ENCODE measurements at places on chromosomes 4 and X. TPM values are rescaled to one million over a fixed set of nuclear protein-coding genes. Genes with fewer than 3 reads are reported as not detected.

Gene SPACA5
- not detected for total RNA-seq

Gene VSIG4
- total RNA-seq, result 448 TPM

Gene MTM1
- total RNA-seq, result 15.7 TPM

Gene OCRL
- total RNA-seq, result 25.2 TPM

Gene PDS5A
- total RNA-seq, result 69.8 TPM

Gene SERTM2
- not detected for total RNA-seq

Gene EOLA2
- total RNA-seq, result 37.6 TPM

DNA sequence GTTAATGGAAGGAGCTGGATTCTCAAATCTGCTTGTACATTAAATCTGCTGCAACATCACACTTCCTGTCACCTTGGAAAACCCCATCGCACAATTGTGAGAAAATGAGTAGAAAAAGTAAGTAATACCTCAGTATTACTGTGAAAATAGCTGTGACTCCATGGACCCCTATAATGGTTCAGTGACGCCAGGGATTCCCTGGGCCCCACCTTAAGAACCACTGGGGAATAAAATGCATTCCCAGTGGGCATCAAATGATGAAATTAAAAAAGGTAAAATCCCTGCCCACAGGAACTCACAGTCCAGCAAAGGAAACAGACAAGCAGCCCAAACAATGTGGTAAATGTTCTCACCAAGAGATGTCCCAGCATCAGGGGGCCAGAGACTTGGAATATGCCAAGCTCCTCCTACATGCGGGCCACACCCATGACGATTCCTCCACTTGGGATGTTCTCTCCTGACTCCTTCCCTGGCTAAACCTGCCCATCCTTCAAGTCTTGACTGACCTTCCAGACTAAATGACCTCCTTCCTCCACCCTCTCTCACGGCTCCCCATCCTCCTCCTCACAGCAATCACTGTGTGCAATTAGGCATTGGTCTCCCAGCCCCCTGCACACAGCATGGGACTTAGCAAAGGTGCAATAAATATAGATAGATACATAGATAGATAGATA lies 2.6 kb downstream of the EVC2 start:
- peak; percentile 51 for DNase-seq

DNA sequence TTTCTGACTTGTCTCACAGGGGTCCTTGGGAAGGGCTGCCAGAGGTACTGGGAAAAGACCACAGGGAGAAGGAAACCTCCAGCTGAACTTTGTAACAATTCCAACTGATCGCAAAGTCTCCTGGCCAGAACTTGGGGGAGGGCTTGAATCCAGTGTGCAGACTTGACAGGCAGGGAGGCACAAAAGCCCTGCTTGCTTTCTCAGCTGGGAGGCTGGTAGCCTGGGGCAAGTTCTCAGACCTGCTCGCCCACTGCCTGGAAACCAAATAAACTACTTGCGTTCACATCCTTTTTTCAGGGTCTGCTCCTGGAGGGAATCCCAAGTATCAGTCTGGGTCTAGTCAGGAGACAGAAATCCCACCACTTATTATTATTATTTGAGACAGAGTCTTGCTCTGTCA lies 48.0 kb upstream of the CASK start:
- no peak for DNase-seq

- DNase-seq, result no peak
Observed at GRCh38 chrX:46180258-46180687, 364.9 kb downstream of the ZNF674 start.

GRCh38 chr4:85005865-85006377 lies 39.4 kb upstream of the WDFY3 start:
- no peak for DNase-seq

- DNase-seq, result no peak
Observed at GRCh38 chrX:110000847-110001713, 1.8 kb upstream of the TMEM164 start.

- DNase-seq, result no peak
Observed at GRCh38 chr4:40730091-40730679, 19.6 kb upstream of the NSUN7 start.

- DNase-seq, result no peak
Observed at GRCh38 chrX:36336751-36337150, 417.2 kb downstream of the CFAP47 start.

GRCh38 chr4:89468602-89469001 lies 161.0 kb upstream of the GPRIN3 start:
- DNase-seq, result no peak

GRCh38 chr4:161285461-161285860 lies 878.3 kb downstream of the FSTL5 start:
- no peak for DNase-seq

DNA sequence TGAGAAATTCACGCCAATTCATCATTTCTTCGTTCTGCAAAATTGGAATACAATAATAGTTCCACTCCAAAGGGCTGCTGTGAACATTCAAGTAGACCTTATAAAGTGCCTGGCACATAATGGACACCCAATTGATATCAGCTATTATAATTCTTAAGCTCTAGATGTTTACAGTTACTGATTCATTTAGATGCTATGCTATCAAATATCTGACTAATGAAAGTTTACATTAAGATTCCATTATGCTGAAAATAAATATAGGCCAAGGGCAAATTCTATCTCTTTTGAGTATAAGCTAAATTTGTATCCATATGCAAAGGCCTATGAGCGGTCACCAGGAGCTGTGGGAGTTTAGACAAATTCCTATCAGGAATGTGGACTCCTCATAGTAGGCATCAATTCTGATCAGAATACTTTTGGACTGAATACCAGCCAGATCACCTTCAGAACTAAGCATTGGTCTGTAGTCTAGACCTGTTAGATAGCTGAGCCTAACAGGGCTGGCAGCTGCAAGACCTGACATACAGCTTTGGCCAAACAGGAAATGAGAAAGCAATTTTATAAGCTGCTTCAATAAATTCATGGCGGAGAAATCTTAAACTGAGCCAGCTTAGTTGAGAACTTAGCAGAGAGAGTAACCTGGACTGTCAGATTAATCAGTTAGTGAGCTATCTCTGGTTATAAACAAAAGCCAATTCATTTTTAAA lies 384.3 kb upstream of the ACTRT1 start:
- no peak for DNase-seq

GRCh38 chr4:16687011-16687410 lies 211.4 kb downstream of the LDB2 start:
- DNase-seq, result no peak
